ENCODE measurements at places on chromosomes 1 and 21. TPM values are rescaled to one million over a fixed set of nuclear protein-coding genes. Genes with fewer than 3 reads are reported as not detected.

The PDPN gene
- total RNA-seq = 1.3 TPM

The AGMAT gene
- 0.82 TPM for total RNA-seq

The DYNLT5 gene
- total RNA-seq = not detected

The CCDC185 gene
- total RNA-seq = not detected

The KRTAP10-5 gene
- total RNA-seq = not detected

The C1QTNF12 gene
- 1.3 TPM for total RNA-seq

The TIPRL gene
- 37.2 TPM for total RNA-seq

Measured in chondrocyte (in vitro differentiated cells).